ENCODE measurements at places on chromosomes 5 and 9. TPM values are rescaled to one million over a fixed set of nuclear protein-coding genes. Genes with fewer than 3 reads are reported as not detected.

- no peak for DNase-seq
Observed at GRCh38 chr5:22611327-22611726, 241.8 kb downstream of the CDH12 start.

DNA sequence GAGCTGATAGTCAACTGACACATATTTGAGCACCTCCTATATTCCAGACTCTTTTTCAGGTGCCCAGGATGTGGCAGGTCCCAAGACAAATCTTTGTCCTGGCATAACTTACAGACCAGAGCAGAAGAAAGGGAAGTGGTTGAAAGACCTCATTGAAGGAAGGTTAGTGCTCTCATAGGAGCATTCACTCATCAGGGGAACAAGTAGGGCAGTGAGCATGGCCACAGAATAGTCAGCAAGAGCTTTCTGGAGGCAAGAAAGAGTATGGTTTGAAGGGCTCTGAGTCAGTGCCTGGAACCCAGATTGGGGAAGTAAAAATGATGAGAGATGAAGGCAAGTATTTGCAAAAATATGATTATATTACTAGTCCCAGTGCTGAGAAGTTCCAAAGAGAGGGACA, 25.0 kb upstream of the ERMP1 start:
- no peak for DNase-seq

GRCh38 chr9:72857624-72857996, 95.2 kb downstream of the ALDH1A1 start:
- no peak for DNase-seq

GRCh38 chr5:107893642-107894041, 222.9 kb upstream of the EFNA5 start:
- DNase-seq, result no peak

DNA sequence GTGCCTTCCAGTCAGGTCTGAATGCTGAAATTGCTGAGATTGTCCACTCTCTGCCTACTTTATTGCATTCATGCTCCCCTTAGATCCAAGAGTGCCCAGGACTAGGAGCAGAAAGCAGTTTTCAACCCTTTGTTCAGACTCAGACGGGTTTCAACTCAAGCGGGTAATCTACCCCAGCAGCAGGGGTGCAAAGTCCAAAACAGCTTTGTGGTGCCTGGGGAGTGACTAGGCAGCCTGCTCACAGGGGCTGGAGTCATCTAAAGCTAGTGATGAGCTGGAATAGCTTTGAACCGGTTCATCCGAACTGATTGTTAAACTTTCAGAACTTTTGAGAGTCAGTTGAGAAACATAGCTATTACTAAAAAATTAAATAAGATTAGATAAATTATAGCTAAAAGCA, 71.0 kb upstream of the IQGAP2 start:
- DNase-seq, result no peak

DNA sequence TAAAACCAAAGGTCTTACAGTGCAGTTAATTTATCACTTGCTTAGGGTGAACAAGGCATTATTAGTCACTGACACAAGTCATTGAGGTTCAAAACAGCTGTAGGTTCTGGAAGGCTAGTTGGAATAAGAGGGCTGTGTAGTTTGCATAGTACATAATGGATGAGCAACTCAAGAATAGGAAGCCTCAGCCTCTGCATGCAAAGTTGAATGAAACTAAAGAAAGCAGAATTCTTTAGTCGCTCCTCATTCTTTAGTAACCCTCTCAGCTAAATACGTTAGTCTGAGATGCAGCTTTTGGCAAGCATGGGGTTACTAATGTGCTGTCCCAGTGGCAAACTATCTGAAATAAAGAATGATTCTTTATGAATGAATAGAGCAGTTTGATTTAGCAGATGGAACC, 74.2 kb downstream of the ADGRV1 start:
- DNase-seq, result no peak

DNA sequence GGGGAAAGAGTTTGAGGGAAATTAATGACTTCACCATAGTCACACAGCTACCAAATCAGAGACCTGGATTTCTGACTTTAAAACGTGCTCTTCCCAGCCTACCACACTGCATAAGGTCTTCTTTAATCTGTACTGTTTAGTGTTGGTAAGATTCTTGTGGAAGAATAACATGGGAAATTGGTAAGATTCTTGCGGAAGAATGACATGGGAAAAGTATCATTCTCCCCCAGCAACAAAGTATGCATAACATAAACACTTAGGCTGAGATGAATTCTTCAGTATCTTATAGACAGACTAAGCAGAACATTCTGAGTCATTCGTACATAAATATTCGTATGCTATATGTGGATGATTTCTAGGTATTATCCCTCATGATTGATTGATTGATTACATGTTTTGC, 170.4 kb downstream of the FOCAD start:
- DNase-seq, result no peak

DNA sequence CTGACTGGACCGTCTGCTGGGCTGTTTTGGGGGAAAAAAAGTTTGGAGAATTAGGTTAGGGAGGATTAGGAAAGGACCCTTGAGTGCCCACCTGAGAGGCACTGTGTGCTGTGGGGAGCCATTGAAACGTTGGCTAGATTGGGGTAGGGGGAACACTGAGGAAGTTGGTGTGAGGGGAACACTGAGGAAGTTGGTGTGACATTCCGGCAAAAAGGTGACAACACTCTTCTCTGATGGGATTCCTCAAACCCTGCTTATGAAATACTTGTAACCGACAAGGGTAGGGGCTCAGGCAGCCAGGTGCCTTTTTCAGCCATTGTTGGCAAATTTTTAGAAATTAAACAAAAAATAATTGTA, 1.0 kb downstream of the CYSTM1 start:
- no peak for DNase-seq

- DNase-seq, result no peak
Observed at GRCh38 chr9:95574176-95574575, 57.4 kb upstream of the PTCH1 start.

- no peak for DNase-seq
Observed at GRCh38 chr9:69637817-69638200, 34.4 kb downstream of the APBA1 start.

Gene ADRB2
- total RNA-seq, result 0.04 TPM

Gene MAT2B
- total RNA-seq, result 43.0 TPM

Gene ADGRD2
- not detected for total RNA-seq

Gene TLX3
- total RNA-seq, result not detected
